ENCODE measurements at places on chromosomes 6 and 20.

DNA sequence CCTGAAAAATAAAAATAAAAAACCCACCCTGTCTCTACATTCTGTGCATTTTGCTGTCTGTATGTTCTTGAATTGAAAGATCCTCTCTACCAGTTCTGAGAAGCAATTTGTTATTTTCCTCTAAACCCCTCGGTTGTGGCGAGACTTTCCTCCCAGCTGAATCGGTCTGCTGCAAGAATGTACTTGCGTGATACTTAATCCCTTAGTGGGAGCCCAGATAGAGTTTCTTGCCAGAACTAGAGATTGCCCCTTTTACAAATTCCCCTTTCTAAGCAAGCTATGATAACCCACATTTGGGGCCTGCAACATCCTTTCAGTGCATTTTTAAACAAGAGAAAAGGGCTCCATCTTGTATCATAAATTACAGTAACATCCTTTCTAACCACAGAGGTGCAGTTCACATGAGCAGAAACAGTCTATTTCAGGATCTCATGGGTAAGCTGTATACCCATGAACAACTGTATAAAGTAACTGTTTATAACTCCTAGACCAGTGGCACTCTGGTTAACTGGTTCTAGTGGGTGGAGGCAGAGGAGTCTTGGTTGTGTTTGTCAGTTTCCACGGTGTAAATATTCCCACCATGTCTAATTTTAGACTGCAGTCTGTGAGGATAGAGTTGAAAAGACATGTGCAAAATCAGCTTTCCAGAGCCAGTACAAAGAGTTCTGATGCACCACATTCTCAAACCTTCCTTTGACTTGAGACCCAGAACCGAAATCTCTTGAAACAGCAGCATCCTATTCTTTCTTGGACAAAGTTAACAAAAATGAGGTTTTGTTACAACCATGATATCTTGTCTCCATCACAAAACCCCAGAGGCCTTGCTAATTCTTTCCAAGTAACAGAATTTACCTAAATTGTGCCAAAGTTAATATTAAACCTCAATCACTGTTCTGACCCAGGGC, 113.1 kb upstream of the ZNF217 start:
- DNase-seq: peak; percentile 82

DNA sequence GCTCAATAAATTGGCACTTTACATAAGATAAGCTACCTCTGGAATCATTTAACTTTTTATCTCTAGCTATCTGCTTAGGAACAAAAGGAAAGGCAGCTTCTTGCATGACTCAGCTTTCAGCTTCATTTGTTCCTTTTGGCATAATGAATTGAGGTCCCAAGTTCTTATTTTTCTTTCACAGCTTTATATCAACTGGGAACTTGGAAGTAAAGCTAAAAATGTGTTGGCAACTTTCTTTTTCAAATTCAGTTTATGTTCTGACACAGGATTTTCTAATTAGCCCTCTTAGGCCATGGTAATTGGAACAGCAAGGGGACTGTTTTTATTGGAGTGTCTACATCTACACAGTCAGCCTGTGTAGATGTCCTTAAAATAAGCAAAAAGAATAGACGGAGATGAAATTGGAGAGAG, 55.2 kb upstream of the MRAP2 start:
- no peak for DNase-seq

DNA sequence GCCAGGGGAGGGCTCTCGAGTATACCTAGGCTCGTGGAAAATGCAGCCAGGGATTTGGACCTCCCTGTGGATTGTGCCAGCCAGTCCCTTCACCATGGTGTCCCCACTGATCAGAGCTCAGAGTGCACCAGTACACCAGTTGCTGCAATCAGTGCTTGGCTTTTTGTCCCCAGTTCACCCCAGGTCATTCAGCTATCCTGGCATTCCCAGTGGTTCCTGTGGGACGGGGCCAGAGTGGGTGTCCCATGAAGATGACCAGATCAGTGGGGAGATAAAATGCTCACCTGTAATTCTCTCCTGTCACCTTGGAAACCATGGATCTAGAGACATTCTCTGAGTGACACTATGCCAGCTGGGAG, 23.8 kb downstream of the MAS1 start:
- DNase-seq: no peak

DNA sequence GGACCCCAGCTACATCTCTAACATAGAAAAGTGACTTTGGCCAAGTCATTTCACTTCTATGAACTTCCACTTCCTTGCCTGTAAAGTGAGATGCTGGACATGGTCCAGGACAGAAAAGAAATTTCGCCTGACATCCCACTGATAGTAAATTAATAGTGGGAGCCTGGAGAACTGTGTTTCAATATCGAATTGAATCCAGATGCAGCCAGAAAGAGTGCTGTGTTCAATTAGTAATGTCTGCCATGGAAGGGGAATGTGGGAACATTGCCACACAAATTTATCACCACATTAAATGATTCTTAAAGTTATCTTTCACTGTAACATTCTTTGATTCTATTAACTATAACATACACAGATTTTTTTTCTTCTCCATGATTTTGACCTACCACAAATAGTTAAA, 255.0 kb downstream of the HACE1 start:
- no peak for DNase-seq

DNA sequence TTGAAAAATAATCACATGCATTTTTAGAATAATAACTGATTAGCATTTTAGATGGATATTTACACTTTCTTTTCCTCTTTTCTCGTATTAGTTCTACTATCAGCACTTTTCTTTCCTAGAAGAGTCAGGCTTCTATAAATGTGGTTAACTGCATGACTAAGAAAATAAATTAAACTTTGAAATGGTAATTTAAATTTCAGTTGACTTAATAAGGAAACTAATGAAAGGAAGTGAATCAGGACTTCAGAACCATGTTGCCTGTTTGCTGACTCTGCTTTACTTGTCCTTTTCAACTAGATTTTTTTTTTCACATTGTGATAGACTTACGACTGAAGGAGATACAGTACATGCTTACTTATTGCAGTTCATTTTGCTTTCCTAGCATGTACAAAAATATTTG, 1258.2 kb upstream of the EYS start:
- no peak for DNase-seq

DNA sequence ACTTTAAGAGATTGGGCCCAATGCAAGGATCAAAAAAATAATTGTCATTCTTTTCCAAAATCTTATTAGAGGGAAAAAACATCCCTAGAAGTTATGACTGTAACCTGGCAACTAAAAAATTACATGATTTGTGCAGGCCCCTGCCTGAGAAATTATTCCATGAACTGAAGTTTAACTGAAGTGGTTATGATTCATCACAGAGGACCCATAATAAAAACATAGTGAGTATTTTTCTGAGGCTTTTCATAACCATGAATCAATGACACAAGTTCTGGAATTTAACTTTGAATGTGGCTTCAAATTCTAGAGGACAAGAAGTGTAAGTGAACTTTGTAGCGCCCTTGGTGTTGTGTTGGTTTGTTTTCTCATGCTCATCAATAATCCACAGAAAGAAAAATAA, 31.1 kb upstream of the CARMIL1 start:
- no peak for DNase-seq

DNA sequence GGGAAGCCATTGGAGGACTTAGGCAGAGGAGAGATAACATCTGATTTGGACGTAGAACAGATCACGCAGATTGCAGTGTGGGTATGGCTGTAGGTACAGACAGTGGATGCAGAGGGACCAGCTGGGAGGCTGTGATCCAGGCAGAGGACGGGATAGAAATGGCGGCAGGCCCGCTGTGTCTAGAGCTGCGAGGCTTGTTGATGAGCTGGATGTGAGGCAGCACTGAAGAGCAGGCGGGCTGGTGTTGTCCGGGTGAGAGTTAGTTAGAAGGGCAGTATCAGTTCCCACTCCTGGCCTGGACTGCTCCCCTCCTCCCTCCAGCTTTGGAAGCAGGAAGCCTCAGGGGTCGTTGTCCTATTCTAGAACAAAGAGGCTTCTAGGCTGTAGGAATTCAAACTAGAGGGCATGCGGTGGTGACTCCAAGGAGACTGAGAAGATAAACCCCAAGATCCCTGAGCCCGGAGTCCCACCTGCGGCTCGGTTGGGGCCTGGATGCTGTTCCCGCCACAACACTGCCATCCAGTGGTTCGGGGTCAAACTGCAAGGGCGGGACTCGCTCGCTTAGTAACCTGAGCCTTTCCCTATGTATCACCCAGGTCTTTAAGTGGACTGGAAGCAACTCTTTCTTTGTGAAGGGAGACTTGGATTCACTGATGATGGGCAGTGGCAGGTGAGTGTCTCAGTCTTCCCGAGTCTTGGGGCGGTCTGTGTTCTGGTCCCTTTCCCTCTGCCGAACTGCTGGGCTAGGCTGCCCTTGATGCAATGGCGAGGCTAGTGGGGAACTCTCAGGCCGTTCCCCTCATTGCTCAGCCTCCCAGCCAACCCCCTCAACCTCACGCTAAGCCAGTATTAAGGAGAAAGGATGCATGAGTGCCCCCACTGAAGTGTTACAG, 11.2 kb downstream of the TLDC2 start:
- peak; percentile 89 for DNase-seq

GRCh38 chr6:24242924-24243323, 114.9 kb downstream of the DCDC2 start:
- DNase-seq: no peak

GRCh38 chr6:7916959-7917358, 6.4 kb upstream of the TXNDC5 start:
- no peak for DNase-seq

DNA sequence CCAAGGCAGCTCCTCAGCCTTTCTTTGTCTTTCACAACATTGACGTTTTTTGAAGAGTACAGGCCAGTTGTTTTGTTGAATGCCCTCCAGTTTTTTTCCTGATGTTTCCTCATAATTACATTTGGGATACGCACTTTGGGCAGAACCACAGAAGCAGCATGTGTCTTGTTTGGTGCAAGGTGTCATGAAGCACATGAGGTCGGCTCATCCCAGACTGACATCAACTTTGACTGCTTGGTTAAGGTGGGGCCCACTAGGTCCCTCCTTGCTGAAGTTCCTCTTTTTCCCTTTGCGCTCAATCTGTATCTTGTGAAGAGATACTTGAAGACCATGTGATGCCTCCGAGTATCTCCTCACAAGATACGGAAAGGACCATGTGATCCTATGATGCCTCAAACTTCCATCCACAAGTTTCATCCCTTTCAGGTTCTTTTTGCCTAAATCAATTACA, 10.5 kb downstream of the SNAI1 start:
- DNase-seq: no peak

DNA sequence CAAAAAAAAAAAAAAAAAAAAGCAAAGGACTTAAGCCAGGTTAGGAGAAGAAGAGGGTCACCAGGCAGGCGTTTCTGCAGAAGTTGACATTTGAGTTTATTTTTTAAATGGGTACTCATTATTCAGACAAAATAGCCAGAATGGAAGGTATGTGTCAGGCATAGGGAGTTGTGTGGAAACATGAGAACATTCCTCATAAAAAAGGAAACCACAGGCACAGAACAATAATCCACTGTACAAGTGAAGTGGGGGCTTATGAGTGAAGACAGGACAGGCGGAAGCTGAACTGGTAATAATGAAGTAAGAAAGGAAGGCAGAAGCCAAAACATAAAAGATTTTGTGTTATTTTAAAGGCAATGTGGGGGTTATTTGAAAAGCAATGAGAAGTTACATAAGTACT, 104.6 kb downstream of the EPB41L2 start:
- DNase-seq: no peak

DNA sequence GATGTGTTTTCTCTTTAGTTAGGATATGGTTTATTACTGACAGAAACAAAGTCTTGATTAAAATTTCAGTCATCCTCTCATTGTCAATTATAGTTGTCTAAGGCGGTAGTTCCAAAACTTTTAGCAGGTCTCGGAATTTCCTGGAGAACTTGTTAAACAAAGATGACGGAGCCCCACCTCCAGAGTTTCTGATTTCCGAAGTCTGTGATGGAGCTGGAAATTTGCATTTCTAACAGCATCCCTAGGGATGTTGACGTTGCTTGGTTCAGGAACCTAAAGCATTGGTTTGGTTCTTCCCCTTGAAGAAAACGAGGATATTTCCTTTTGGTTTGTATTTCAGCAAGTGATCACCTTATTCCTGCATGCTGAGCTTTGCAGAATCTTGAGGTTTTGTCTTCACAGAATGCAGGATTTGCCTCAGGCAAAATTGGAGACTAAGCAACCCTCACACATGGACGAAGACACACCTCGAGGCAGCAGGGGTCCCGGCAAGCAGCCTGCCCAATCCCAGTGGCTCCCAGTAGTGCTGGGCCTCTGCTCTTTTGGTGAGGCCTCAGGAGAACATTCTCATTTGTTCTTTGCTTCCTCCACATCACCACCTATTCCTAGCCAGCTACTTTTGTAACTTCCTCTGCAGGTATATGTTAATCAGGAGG, 187.1 kb upstream of the PHACTR1 start:
- DNase-seq: no peak

DNA sequence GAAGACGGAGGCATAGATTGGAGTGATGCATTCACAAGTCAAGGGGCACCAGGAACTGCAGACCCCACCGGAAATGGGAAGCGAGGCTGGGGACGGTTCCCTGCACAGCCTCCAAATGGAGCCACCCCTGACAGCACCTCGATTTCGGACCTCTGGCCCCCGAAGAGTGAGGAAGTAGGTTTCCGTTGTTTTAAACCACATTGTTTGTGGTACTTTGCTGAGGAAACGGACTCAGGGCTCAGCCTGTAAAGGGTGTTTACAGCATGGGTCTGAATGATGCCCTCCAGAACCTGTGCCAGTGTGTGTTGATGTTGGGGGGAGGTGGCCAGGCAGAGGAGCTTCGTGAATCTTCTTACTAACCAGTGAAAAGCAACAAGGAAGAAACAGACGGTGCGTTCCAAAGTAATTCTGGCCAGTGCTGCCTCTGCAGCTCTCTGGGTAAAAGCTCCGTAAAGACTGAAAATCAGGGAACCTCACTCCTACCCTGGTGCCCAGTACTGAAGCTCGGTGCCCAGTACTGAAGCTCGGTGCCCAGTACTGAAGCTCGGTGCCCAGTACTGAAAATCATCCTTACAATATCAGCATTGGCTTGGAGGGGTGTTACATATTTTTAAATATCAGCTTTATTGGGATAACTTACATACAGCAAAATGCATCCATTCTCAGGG, 30.1 kb upstream of the CCR6 start:
- no peak for DNase-seq

DNA sequence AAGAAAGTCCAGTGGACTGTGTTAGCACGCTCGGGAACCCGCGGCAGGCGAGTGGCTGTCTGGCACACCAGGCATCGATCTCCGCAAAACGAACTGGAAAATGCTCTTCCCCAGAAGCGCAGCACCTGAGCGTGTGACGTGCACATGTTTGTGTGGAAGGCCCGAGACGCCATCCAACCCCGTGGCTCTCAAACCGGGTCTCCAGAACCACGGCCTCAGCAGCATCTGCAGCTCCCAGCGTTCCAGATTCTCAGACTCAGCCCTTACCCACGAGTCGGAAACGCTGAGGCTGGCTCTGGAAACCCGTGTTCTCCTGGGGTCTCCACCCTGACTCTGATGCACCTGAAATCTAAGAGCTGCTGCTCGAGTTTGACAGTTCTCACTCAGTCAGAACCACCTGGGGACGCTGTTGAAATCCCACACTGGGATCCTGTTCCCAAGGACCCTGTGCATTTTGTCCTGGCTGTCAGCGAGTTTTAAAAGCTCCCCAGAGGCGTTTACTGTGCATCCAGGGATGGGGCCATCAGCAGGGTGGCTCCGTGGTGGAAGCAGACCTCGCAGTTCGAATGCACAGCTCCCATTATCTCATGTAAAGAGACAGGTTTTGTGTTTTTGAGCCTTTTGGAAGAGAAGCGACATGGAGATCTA, 69.0 kb downstream of the DLL1 start:
- DNase-seq: peak; percentile 41

All from NCI-H2171 treated with DMSO at 0.1 percent for 48 hours (cell line).